ENCODE measurements at places on chromosomes 4 and X.

GRCh38 chr4:25002681-25003080, 28.1 kb downstream of the LGI2 start:
- no peak overlapping the region for H3K27ac ChIP-seq
- peaks cover 15% of the 10 kb centered on the region for H3K4me1 ChIP-seq
- H3K36me3 ChIP-seq, result no peaks in the 10 kb centered on the region

GRCh38 chr4:184641022-184641421, 8.2 kb downstream of the CASP3 start:
- H3K4me1 ChIP-seq, result peaks cover 24% of the 10 kb centered on the region
- H3K27me3 ChIP-seq, result no peaks in the 10 kb centered on the region
- DNase-seq, result no peak
- H3K4me3 ChIP-seq, result no peak overlapping the region
- H3K27ac ChIP-seq, result no peak overlapping the region

- no peaks in the 10 kb centered on the region for H3K27me3 ChIP-seq
- H3K27ac ChIP-seq, result no peak overlapping the region
- peaks cover 44% of the 10 kb centered on the region for H3K4me1 ChIP-seq
- H3K36me3 ChIP-seq, result no peaks in the 10 kb centered on the region
- no peak for DNase-seq
- H3K4me3 ChIP-seq, result no peak overlapping the region
Measured at GRCh38 chrX:19683817-19684216, 168.5 kb upstream of the MAP3K15 start.

- H3K4me3 ChIP-seq, result no peak overlapping the region
- H3K27me3 ChIP-seq, result no peaks in the 10 kb centered on the region
- no peaks in the 10 kb centered on the region for H3K36me3 ChIP-seq
- no peak for DNase-seq
- peaks cover 7% of the 10 kb centered on the region for H3K4me1 ChIP-seq
Measured at GRCh38 chr4:4714331-4714730, 145.1 kb upstream of the MSX1 start.

Measured in Karpas-422 (cell line).